ENCODE measurements at places on chromosomes 3 and 15. TPM values are rescaled to one million over a fixed set of nuclear protein-coding genes. Genes with fewer than 3 reads are reported as not detected.
A peak's percentile ranks its signal among the peaks of the same experiment; 100 is the strongest.

DNA sequence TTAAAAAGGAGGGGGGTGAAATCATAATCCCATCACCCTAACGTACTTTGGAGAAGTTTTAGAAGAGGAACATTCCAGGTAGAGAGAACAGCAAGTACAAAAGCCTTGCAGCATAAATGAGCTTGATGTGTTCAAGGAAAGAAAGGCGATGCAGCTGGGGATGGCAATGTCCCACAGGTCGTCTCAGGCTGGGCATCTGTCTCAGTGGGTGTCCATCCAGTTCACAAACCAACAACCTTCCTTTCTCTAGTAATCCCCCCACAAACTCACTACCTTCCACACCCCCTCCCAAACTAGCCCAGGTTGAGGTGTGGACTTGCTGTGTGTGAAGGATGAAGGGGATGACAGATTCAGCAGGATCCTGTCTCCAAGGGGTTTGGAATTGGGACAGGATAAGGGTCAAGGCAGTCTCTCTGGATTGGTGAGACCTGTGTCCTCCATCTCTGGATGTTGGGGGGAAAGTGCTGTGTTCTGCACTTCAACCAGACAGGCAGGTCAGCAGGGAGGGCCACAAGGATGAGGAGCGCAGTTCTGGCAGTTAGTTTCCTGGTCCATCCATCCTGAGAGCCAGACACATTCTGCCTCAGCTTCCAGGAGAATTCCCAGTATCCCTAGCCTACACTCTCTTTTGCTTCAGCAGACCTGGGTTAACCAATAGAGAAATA lies 1.7 kb upstream of the ESYT3 start:
- H3K27me3 ChIP-seq = no peaks in the 10 kb centered on the region
- H3K4me1 ChIP-seq = no peaks in the 10 kb centered on the region
- DNase-seq = no peak
- H3K27ac ChIP-seq = no peak overlapping the region
- H3K36me3 ChIP-seq = no peaks in the 10 kb centered on the region

DNA sequence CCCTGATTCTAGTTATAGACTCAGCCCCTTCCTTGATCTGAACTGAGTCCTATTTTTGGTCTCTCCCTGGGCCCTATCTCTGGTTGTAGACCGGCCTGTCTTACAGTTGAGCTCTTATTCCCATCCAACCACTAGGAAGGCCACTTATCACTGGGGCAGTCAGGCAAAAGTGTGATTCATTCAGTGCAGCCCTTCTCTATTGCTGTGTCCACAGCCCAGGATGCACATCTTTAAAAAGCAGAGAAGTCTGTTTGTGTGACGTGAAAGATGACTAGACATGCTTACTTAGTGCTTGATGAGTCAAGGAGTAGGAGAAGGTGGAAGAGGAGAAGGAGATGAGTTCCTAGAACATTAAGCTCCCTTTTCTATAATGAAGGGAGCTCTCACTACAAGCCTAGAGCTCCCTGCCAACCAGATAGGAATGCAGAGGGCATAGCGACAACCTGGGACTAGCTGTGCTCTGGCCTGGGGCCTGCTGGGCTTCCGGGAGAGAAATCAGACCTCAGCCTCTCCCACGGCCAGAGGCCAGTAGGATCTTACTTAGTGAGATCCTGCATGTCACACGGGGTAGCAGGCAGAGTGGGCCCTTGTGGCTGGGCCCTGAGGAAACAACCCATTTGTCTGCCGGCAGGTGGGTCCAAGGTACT lies 25.7 kb downstream of the INSYN1 start:
- no peak for DNase-seq
- H3K4me1 ChIP-seq = no peaks in the 10 kb centered on the region
- H3K36me3 ChIP-seq = no peaks in the 10 kb centered on the region
- H3K27me3 ChIP-seq = no peaks in the 10 kb centered on the region

DNA sequence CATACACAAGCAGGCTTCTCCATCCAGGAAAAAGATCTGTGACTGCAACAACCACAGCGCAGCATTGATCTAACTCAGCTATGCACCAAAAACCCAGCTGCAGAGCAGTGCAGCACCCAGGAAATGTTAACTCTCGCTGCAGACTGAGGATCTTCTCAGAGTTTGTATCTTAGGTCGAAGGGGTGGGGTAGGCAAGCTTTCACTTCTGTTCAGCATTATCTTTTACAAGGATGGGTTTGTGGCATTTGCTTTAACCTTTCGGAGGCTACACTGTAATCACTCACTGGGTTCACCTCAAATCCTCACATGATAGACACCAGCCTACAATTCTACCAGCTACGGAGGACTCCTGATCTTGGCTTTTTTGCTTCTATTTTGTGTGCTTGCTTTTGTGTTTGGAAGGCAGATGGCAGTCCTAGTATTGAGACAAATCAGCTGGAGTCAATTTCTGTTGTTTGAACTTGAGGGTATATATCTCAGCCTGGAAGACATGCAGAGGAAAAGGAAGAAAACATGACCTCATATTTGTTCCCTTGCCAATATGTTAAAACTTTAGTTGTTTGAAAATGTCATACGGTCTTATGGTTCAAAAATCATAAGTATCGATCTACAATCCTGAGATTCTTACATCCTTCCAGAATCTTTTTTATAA lies 25.2 kb downstream of the LRRK1 start:
- H3K4me1 ChIP-seq = no peaks in the 10 kb centered on the region
- no peaks in the 10 kb centered on the region for H3K27me3 ChIP-seq
- H3K27ac ChIP-seq = peak overlapping the region; percentile 27
- DNase-seq = no peak

LRRC31 gene
- not detected for total RNA-seq

SYNPR gene
- total RNA-seq = 0.16 TPM

All from sigmoid colon (tissue), 7 donors.